ENCODE measurements at places on chromosomes 3 and 15. TPM values are rescaled to one million over a fixed set of nuclear protein-coding genes. Genes with fewer than 3 reads are reported as not detected.
A peak's percentile ranks its signal among the peaks of the same experiment; 100 is the strongest.

DNA sequence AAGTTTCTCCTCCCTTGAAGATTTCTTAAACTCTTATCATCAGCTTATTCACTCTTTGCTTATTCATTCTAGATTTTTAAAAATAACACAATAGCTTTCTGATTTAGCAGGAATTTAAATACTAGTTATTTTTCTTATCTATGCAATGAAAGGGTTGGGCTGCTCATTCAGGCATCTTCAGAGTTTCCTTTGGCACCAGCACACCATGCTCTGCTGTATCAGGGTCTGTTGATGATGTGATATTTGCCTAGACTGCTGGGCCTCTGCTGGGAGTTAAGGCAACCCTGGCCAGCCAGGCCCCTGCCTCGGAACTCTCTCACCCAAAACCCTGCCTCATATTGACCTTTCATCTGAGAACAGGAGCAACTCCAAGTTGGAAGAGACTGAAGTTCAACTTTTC is 35.0 kb downstream of the DRD3 start:
- no peak for DNase-seq

EAF2 gene
- total RNA-seq, result 3.5 TPM

CHRNA5 gene
- 4.4 TPM for total RNA-seq

- no peak for DNase-seq
Observed at GRCh38 chr3:141057436-141057835, 6.3 kb downstream of the SPSB4 start.

GLDN gene
- total RNA-seq, result 10.8 TPM

- no peak for DNase-seq
Observed at GRCh38 chr3:162601101-162601670, 1104.6 kb downstream of the OTOL1 start.

DNA sequence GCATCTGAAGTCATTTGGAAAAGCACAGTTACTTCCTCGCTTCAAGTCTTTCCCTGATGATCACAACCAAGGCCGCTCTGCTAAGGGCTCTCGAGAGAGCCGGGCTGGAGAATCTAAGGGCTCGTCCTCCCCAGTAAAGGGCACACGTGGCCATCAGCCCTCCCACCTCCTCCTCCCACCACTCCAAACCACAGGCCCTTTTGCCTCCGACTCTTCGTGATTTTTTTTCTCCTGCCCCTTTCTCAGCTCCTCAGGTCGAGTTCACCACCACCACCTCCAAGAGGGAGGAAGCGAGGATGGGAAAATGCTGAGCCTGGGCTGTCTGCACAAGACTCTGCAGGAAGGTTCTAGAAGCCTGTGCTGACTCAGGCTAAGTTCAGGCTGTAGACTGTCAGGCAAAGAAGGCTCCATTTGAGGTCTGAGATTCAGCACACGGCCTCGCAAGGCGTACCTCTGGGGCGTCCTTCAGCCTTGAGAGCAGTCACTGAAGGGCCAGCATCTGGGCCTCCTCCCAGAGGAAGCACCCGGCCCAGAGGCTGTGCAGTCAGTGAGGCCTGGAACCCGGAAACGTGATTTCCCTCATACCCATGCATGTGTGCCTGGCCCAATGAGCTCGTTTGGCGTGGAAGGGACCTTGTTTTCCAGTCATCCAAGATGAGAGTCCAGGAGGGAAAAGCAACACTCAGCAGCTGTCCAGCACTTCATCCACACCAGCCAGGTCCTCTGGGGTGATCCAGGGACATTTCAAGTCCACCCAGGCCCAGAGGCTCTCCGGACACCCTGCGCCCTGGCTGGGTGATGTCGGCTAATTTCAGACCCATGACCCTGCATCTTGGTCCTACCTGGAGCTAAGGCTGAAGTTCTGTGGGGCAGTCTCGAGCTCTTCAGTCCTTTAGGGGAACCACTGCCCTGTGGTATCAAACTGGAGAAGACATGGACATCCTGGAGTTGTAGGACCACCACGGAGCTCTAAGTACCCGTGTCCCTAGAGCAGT is 196.8 kb downstream of the XXYLT1 start:
- DNase-seq, result peak; percentile 9

GRCh38 chr15:39668457-39668856 is 87.6 kb downstream of the THBS1 start:
- no peak for DNase-seq

DNA sequence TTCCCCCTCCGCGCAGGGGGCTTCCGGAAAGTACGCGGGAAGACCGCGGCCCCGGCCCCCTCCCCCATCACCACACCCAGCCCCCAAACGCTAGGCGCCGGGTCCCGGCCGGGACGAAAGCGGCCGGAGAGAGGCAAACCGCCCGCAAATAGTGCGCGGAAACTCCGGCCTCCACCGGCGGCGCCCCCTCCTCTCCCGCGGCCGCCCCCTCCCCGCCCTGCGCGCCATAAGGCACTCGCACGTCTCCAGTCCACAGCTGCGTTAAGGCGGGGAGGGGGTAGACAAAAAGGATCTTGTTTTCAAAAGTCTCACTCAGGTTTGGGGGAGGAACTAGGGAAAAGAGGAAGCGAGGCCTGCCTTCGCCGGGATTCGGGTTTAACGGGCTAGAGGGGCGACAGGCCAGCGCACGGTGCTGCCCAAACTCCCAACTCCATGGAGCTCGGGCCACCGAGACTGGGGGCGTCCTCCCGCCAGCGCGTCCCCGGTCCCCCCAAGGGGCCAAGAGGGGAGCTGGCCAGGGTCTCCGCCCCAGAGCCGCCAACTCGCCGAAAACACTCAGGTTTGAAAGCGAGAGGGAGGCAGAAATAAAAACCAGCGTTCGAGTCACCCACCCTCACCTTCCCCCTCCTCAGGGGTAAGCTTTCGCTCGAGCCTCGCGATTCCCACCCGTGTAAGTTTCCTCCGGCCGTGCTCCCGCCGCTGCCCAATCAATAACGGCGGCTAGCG is 1.8 kb downstream of the ANP32A start:
- peak; percentile 75 for DNase-seq

DNA sequence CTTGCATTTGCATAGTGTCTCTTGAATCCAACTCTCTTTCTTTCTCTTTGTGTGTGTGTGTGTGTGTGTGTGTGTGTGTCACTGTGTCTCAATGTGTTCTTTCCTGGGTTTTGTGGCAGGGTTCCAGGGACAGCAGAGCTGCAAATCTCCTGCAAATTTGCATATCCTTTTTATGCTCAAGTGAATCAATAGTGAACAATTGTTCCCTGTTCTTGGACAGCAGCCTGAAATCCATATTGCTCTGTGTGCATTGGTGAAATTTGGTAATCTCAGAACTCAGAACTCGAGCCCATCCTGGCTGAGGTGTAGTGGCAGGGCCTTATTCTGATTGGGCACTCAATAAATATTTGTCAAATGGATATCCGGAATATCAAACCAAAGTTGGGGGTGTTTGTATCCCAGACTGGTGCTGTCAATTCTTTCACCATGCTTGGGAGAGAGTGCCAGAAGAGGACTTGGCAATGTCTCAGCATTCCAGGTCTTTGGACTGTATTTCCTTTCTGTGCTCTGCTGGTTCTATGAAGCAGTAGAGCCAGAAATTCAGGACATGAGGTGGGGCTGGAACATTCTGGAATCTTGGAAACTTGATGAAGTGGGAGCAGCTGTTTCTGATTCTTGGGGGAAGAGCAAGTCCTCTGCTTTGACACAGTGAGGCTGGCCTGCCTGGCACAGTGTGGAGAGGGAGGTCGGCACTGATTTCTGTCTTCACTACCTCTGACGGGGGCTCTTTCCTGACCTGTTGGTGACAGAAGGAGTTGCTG is 380.6 kb upstream of the C2CD4B start:
- DNase-seq, result peak; percentile 48

TICRR gene
- 0.12 TPM for total RNA-seq

TM6SF1 gene
- 6.5 TPM for total RNA-seq

- peak; percentile 53 for DNase-seq
Observed at GRCh38 chr15:43253431-43254403, 13.0 kb downstream of the TGM5 start.

ALG1L2 gene
- not detected for total RNA-seq

PLSCR5 gene
- not detected for total RNA-seq

DNA sequence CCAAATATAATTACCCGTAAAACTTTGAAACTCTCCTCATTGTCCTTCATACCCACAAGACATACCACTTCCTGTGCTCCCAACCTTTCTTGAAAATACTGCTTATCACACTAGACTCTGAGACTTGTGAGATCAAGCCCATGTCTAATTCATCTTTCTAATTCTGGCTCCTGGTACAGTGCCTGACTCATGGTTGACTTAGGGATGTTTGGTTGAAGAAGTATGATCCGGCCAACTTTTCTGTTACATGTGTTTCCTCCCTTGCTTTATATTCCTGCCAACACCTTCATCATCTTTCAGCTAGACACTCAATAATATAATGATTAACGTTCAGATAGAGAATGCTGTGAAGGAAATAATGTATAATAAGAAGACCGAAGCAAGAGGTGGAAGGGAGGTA is 58.2 kb downstream of the MEX3B start:
- DNase-seq, result no peak

Data from left ventricle myocardium superior (tissue), 1 donor.